ENCODE measurements at places on chromosomes 12 and 14.

DNA sequence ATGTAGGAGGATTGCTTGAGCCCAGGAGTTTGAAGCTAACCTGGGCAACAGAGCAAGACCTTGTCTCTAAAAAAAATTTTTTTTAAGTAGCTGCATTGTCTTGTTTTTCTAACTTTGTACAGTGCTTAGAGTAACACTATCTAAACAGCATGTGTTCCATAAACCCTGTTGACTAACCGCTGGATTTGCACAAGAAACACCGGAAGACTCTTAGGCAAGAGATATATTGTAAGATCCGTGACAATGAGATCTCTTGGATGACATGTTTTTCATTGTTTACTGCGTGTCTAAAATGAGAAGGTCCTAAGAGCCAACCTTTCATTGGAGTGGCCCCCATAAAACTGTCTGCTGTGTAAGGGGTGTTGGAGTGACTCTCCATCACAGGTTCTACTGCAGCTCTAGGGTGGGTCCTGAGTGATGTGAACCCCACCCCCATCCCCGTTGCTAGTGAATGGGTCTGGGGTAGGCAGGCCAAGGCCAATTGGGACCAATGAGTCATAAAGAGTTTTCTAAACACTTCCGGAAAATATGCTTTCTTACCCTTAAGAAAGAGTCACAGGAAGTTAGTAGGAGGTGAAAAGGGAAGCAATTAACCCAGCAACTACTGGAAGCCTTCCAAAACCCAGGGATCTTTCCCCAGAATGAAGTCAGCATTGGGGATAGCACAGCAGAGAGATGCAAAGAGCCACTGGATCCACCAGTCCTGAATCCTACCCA is 24.3 kb upstream of the PCNX1 start:
- DNase-seq = peak; percentile 98

DNA sequence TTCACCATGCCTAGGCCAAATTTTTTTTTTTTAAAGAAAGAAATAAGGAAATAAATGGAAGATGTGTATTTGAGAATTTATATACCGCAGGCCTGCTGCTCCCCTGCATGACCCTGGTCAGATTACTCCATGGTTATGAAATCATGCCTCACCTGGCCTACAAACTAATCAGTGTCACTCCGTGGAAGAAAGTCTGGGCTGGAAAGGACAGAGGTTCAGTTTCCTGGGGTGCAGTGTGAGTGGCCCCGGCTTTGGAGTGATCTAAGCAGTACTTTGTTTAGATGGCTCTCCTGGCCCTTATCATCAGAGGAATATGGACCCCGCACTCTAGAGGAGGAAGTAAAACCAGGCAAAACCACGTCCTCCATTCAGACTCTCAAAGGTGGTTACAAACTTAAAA is 9.6 kb downstream of the APOBEC1 start:
- no peak for DNase-seq

- no peak for DNase-seq
Observed at GRCh38 chr14:76422662-76423061, 46.7 kb downstream of the ESRRB start.

DNA sequence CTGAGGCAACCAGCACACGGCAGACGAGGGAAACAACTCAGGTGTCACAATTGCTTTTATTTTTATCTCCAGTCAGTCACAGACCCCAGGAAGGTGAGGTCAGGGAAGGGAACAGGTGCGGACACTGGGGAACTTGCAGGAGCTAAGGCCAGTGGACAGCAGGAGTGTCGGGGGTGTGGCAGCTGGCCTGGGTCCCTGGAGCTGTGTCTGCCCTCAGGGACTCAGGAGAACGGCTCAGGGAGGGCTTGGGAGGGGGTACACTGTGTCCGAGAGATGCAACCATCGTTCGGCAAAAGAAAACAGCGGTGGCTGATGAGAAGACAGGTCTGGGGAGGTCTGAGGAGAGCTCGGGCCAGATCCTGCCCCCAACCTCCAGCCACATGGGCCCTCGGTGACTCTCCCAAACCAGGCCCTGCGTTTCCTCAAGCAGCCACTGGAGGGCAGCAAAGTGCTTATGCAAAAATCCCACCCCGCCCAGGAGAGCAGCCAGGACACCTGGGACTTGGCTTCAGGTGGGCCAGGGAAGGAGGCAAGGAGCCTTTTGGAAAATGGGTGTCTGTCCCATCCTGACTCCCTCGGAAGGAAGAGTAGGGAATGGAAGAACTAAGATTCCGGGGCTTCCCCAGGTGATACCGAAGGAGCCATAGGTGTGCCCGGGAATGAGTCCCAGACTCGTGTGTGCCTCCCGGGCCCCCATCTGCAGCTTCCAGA is 24.1 kb upstream of the BCDIN3D start:
- DNase-seq = peak; percentile 73
